ENCODE measurements at places on chromosomes 5 and 9.

DNA sequence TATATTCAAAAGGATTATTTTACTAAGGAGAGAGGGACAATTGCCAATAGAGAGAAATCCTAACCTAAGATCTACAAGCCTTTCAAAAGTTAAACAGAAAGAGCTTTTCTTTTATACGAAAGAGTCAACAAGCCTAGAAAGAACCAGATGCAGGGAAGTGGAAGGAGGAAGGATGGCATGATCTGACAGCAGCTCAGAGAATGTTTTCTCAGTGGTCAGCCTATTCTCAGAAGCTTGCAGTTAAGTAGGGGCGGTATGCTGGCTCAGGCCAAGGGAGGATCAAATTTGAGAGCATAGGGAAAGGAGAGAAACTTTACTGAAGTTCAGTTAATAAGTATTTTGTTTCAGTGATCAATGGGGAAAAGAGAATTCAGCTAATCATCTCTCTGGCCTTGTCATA, 88.0 kb upstream of the FTMT start:
- no peak for DNase-seq

GRCh38 chr9:78967596-78968217, 604.1 kb upstream of the TLE4 start:
- no peak for DNase-seq

DNA sequence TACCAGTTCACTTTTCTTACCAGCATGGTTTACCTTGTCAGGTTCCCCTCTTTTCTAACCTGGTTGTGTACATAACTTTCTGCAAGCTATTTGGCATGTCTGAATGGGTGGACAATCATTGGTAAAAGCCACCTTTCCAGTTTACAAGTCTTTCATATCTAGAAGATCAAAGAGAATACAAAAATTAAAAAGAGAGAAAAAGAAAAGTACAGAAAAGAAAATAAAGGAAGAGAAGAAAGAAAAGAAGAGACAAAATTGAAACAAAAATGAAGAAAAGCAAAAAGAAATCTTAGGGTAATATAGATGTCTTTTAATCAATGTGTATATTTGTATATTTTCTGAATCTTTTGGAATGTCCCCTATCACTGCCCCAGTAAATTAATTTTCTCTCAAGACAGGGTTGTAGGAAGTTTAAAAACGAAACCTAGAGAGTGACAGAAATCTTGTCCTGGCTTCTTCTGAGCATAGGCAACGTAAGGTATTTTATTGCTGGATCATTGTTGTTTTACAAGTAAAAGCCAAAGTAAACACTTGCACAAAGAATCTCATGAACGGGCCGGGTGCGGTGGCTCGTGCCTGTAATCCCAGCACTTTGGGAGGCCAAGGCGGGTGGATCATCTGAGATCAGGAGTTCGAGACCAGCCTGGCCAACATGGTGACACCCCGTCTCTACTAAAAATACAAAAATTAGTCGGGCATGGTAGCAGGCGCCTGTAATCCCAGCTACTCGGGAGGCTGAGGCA, 98.7 kb upstream of the IFNE start:
- DNase-seq, result no peak

DNA sequence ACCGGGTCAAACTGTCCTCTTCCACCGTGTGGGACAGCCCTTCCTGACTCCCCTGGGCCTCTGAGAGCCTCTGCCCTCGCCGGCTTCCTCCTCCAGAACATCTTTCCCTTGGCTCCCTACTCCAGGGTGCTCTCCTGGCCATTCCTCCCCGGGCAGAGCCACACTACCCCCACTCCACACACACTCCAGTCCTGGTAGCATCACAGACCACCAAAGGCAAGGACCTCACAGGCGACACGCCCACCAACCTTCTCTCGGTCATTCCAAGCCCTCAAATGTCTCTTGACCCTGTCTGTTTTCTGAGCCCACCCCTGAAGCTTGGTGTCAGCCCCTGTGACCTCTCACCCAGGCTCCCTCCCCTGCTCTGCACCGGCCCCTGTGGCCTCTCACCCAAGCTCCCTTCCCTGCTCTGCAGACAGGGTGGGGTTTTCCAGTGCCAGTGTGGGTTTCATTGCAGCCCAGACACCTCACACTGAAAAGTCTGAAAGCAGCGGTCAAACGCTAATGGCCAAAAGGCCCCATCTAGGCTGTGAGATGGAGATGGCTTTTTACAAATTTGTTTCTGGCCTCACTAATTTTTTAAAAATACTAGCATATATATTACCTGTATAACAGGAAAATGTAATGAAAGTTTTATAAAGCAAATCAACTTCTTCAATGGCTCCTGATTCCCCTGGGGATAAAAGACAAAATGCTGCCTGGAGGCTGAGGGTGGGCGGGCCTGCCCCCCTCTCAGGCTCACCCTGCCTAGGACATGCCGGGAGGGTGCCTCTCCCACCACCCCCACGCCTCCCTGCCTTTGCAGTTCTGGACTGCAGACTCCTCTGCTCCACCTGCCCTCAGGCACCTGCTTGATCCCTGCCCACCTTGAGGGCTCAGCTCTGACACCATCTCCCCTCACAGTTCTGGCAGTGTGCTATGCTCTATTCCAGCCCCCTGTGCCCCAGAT, 10.5 kb downstream of the LRRC26 start:
- DNase-seq, result no peak

GRCh38 chr5:43305948-43306565, 7.2 kb downstream of the HMGCS1 start:
- no peak for DNase-seq

Data from iPS DF 6.9 (cell line).